G401 (cell line): ENCODE measurements at places on chromosomes 16 and 17. TPM values are rescaled to one million over a fixed set of nuclear protein-coding genes. Genes with fewer than 3 reads are reported as not detected.
A peak's percentile ranks its signal among the peaks of the same experiment; 100 is the strongest.

DNA sequence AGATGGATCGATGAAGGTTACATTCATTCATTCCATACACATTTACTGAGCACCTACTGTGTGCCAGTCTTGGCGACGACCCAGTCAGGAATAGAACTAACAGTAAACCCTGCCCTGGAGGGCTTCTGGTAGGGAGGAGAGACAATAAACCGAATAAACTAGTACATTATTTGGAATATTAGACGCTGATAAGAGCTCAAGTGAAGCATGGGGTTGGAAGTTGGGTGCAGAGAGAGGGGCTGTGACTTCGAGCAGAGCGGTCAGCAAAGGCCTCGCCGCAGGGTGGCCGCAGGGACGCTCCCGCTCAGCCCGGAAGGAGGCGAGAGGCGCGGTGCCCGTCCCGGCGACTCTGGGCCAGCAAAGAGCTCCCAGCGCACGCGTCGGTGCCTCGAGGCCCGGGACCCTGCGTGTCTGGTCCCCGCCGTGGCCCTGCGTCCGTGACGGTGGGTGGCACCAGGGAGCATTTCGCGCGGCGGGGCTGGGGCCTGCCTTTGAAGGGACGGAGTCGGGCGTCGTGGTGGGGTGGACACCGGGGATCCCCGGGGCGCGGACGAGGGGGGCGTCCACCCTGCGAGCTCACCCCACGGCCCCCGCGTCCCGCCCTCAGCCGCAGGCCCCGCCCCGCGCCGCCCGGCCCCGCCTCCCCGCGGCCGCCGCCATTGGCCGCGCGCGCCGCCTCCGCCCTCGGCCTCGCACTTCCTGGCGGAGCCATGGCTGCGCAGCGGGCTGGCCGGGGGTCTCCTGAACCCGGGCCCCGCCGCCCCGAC lies at the start of gene KLHL36:
KLHL36 (plus strand) TSS at position 684 of the 767 bp plus-strand sequence. CDS start 2,357 bp downstream, outside the sequence.
- DNase-seq, result peak; percentile 35

DNA sequence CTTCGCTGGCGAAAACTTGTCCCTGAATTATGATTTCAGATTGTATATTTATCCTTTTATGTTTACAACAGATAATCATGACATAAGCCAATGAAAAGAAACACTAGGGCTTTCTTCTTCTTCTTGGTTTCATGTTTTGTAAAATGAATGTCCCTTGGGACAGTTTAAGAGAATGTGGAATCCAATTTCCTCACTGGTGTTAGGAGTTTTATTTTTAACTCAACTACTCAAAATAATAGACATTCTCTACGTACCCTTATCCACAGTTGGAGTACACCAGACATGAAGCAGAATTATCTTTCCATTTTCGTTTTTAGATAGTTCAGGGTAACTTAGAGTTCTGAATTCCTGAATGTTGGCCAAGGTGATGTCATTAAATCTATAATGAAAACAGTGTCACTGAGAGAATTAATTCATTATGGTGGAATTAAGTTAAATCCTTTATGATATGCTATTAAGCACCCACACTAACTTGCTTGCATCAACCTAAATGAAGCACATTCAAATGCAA lies 43.4 kb downstream of the IRX6 start:
- no peak for DNase-seq

DNA sequence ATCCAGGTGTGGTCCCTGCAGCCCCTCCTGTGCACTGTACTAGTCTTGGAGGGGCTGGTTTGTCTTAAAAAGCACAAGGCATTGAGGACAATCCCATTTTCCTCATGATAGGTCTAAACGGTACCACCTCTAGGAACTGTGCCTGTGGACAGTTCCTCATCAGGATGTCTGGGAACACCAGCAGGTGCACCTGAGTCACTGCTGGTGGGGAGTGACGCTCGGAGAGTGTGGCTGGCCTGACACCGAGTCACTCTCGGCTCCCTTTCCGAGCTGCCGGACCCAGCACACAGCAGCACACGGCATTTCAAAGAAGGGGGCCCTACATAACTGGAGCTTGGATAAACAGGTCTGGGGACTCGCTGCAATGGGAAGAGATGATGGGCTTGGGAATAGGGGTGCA lies 25.6 kb downstream of the LRRC75A start:
- no peak for DNase-seq

DNA sequence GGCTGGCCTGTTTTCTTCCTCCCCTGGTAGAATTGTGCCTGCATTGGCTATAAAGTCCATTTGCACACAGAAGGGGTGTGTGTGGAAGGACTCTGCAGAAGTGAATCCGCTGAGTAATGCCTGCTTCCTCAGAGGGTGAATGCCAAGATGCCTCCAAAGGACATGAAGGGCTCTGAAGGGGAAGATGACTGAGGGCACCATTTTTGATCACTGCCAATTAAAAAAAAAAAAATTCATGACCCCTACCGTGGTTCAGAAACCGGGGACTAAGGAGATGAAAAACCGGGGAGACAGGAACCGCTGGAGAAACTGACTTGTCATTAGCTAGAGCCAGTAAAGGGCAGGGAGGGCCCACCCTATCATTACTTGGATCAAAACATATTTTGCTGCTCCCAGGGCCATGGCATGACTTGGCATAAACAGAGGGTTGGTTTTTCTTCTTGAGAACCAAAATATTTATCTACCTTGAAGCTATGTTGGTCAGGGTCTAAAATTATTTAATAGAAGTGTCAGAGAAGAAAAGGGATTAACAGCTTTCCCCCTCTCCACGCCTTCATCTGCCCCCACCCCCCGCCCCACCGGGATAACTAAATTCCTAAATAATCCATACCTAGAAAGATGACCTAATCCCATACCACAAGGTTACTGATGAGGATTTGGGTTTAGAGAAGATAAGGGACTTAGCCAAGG lies 3.6 kb upstream of the USP7 start:
- no peak for DNase-seq

Gene FOXN1
- total RNA-seq, result not detected in 2 replicates

DNA sequence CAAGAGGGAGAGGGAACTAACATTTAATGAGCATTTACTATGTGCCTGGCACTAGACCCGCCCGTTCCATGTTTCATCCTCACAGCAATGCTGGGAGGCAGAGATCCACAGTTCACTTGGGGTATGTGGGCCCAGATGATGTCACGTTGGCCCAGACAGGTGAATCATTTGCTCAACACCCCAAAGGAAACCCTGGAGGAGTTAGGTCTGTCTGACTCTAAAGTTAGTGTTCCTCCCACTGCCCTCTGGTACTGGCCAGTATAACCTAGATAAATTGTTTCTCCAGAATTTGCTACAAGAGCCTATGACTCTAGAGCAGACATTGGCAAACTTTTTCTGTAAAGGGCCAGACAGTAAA lies 164.6 kb downstream of the VPS53 start:
- no peak for DNase-seq

DNA sequence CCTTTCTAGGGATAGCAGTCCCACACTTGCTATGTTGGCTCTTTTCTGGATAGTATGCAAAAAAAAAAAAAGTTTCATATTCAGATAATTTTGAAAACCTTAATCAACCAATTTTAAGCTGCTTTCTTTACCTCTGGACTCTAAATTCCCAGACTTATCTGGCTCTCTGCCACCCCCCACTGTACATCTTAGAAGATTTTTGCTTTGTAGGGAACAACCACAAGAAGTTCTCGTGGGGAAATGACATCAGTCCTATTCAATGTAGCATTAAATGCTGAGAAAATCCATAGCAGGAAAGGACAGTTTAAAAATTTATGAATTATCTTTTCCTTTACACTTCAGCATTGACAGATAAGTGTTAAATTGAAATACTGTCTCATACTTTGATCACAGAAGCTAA lies 562.7 kb upstream of the HSBP1 start:
- DNase-seq, result no peak

GRCh38 chr17:12438813-12439586 lies 226.7 kb upstream of the MYOCD start:
- DNase-seq, result no peak

DNA sequence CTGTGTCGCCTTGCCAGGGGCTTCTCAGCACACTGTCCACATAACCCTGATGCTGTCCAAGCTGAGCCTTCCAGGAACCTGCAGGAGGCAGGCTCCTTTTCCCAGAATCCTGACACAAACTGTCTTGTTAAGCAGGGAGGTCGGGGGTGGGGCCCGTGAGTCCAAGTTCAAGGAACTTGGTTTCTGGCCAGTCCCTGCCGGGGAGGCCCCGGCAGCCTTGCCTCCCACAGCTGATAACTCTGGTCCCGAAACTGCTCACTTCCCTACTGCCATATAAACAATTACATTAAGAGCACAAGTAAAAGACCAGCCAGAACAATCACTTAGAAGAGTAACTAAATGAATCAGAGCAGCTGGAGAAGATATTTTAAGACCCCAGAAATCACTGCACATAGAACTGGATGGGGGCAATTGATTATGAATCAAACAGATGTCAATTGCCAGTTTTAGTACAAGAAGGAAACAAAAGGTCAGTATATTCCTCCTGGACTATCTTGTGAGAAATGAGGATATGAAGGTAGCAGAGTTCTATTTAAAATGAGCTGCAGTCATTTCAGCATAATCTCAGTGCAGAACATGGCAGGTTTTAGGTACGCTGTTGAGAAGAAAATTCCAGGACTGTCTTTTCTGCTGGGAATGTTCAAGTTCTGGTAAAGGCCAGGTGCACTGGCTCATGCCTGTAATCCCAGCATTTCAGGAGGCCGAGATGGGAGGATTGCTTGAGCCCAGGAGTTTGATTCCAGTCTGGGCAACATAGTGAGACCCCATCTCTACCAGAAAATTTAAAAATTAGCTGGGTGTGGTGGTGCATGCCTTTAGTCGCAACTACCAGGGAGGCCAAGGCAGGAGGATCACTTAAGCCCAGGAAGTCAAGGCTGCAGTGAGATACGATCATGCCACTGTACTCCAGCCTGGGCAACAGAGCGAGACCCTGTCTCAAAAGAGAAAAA lies 169.8 kb downstream of the PITPNC1 start:
- peak; percentile 81 for DNase-seq

DNA sequence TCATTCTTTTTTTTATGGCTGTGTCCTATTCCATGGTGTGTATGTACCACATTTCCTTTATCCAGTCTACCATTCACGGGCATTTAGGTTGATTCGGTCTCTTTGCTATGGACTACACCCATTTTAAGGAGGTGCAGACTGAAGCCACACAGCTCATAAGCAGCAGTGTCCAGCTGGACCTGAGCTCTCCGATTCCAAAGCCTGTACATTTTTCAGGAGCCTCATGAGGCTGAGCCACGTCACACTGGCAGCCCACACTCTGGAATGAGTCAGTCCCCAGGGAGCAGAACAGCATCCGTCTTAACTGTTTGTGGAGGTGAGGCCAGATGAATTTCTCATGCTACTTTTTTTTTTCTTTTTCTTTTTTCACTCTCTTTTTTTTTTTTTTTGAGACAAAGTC lies 116.1 kb downstream of the C16orf95 start:
- no peak for DNase-seq

Gene HIGD1B
- not detected in 2 replicates for total RNA-seq

Gene GAS2L2
- total RNA-seq, result not detected in 2 replicates

- DNase-seq, result no peak
These were observed 101.9 kb downstream of the LITAF start for GRCh38 chr16:11484691-11485258.

GRCh38 chr17:27746881-27747280 lies 53.4 kb downstream of the NOS2 start:
- DNase-seq, result no peak

- DNase-seq, result no peak
These were observed 35.0 kb upstream of the ASIC2 start for GRCh38 chr17:33328129-33328528.

Gene NAGS
- 2.5 and 4.7 TPM in 2 replicates for total RNA-seq

DNA sequence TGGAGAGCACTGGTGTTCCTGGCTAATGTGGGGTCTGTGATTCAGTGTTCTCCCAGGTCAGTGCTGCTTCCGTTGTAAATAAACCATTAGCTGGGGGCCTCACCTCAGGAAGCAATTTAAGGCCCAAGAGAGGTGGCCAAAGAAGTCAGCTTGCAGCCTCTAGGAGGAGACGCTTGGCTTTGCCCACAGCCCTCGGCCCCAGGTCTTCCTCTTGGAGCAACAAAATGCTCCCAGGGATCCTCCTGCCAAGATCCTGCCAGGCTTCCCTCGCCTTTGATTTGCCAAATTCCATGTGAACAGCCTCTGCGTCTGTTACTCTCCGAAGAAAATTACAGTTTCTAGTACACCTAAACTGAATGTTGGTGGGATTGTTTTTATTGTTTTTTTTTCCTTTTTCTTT lies 62.4 kb upstream of the TBX2 start:
- DNase-seq, result peak; percentile 40

Gene CNTNAP1
- total RNA-seq, result 11.4 and 13.3 TPM in 2 replicates
